ENCODE measurements at places on chromosomes 2 and 18.
A peak's percentile ranks its signal among the peaks of the same experiment; 100 is the strongest.

GRCh38 chr18:62957885-62958472 is 242.6 kb downstream of the PHLPP1 start:
- peak; percentile 54 for DNase-seq

DNA sequence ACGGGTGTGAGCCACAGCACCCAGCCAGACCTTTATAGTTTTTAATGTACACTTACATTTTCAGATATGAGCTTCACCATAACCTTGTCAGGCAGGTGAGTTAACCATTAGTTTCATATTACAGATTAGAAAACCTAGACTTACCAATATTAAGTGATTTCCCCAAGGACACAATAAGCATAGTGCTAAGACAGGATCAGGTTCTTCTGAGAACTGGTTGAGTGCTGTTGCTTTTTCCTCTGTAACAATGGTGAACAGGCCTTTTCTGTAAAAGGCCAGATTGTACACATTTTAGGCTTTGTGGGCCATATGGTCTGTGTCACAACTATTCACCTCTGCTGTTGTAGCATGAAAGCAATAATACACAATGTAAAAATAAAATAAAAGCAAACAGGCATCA is 332.0 kb downstream of the PIK3C3 start:
- DNase-seq, result no peak

GRCh38 chr2:34291076-34291475 is 692.0 kb upstream of the FAM98A start:
- DNase-seq, result no peak

DNA sequence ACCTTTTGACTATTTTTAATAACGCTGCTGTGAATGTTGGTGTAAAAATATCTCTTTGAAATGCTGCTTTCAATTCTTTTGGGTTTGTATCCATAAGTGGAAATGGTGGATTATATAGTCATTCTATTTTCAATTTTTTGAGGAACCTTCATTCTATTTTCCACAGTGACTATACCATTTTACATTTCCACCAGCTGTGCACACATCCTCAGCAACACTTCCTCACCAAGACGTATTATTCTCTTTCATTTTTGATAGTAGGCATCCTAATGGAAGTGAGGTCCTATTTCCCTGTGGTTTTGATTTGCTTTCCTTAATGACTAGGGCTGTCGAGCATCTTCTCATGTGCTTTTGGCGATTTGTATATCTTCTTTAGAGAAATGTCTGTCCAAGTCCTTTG is 14.8 kb downstream of the CASP10 start:
- DNase-seq, result no peak

GRCh38 chr2:217870528-217871011 is 132.2 kb downstream of the TNS1 start:
- DNase-seq, result no peak
